ENCODE measurements at places on chromosomes 12 and 14. TPM values are rescaled to one million over a fixed set of nuclear protein-coding genes. Genes with fewer than 3 reads are reported as not detected.
A peak's percentile ranks its signal among the peaks of the same experiment; 100 is the strongest.

DNA sequence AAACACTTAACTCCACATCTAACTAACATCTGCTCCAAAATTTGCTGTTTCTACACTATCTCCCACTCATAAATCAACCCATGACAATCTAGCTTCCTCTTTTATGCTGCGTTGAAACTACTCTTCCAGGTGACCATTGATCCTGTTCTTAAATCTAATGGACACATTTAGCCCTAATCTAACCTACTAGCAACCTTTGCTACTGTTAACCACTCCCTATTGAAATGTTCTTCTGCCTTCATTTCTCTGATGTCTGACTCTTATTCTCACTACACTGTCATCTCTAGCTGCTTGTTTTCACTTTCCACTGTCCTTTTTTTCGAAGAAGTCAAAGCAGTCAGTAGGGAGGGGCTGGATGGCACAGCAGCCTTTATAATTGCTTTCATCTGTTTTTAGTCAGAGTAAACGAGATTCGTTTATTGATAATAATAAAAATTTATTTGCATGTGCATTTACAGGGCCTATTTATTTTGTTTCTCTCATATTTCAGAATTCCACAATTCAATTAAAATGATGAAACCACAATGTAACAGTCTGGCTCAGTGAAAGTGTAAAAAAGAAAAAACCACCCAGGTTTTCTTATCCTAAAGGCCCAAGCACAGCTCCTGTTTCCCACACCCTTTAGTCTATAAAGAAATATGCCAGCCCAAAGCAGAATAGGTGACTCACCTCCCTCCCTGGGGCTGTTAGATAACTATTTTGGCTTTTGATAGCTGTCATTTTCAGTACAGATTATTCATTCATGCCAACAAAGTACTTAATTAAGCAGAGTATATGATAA lies 44.9 kb downstream of the ATP2B1 start:
- H3K36me3 ChIP-seq = 0 out of 2 replicates have a peak, but pooled peaks cover 3% of the 10 kb centered on the region
- no peaks in the 10 kb centered on the region for H3K27me3 ChIP-seq
- no peak overlapping the region for H3K4me3 ChIP-seq
- peaks cover 18% of the 10 kb centered on the region for H3K4me1 ChIP-seq

GRCh38 chr14:79708426-79709388 lies 502.6 kb downstream of the DIO2 start:
- peak overlapping the region; percentile 60 for H3K27ac ChIP-seq
- H3K27me3 ChIP-seq = no peaks in the 10 kb centered on the region
- H3K4me3 ChIP-seq = no peak overlapping the region
- H3K36me3 ChIP-seq = no peaks in the 10 kb centered on the region

GRCh38 chr12:95146769-95147168 lies 70.5 kb downstream of the FGD6 start:
- H3K27me3 ChIP-seq = no peaks in the 10 kb centered on the region
- peaks cover 9% of the 10 kb centered on the region for H3K36me3 ChIP-seq
- no peaks in the 10 kb centered on the region for H3K4me1 ChIP-seq
- no peak for DNase-seq
- H3K4me3 ChIP-seq = no peak overlapping the region
- H3K27ac ChIP-seq = no peak overlapping the region

DNA sequence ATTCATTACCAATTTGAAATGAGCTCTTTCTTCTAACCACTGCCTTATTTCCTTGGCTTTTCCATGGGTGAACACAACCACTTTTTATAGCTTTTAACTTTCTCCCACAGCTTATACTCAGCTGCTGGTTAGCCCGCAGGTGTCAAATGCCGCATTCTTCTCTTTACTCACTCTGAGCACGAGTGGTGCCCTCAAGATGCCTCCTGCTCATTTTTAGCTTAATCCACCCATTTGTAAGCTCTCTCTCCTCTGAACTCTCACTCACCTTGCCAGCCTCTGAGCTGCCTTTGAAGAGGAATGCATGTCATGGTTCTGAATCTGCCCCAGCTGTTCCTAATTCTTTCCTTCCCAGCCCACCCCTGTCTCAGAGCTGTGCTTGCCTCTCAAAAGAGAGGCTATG lies 449.4 kb upstream of the PRICKLE1 start:
- H3K27me3 ChIP-seq = no peaks in the 10 kb centered on the region
- H3K4me1 ChIP-seq = no peaks in the 10 kb centered on the region
- no peak for DNase-seq
- no peak overlapping the region for H3K4me3 ChIP-seq
- no peak overlapping the region for H3K27ac ChIP-seq

Gene KNTC1
- 80.3 TPM for total RNA-seq

DNA sequence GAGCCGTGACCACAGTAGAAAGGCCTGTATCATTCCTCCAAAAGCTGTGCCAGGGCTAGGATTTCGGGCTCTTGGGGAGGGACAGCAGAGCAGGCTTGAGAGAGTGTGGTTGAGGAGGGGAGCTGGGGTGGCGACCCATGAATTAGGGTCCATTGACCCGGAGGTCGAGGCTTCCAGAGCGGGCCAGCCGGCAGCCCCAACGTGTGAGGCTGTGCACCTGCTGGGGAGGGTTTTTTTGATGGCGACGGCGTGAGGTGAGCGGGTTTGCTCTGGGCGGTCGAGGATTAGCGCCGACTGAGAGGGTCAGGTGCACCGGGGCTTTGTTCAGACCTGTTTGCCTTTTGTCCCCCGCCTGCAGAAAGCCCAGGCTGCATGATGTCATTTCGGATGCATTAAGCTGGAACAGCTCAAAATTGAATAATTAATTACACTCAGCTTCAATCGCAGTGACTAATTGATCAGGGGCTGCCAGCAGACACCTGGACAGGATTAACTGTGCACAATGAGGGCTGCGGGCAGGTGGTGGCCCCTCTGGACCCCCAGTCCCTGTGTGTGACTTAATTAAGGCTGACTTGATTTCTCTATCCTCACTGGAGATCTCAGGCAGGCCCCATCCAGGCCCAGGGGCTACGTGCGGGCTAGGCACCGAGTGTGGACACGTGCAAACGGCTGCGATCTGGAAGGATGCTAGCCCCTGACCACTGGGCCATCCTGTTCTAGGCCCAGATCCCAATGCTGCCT lies 42.1 kb upstream of the MEG3 start:
- no peaks in the 10 kb centered on the region for H3K27me3 ChIP-seq
- no peak for DNase-seq
- H3K27ac ChIP-seq = no peak overlapping the region
- H3K36me3 ChIP-seq = no peaks in the 10 kb centered on the region
- H3K4me1 ChIP-seq = no peaks in the 10 kb centered on the region
- no peak overlapping the region for H3K4me3 ChIP-seq

- H3K4me1 ChIP-seq = peaks cover 6% of the 10 kb centered on the region
- H3K27me3 ChIP-seq = no peaks in the 10 kb centered on the region
- no peaks in the 10 kb centered on the region for H3K36me3 ChIP-seq
- no peak for DNase-seq
Observed at GRCh38 chr12:21942377-21942703, 1.1 kb upstream of the ABCC9 start.

- H3K36me3 ChIP-seq = no peaks in the 10 kb centered on the region
- DNase-seq = no peak
- H3K4me3 ChIP-seq = no peak overlapping the region
Observed at GRCh38 chr12:106022568-106023012, 116.2 kb downstream of the NUAK1 start.

- H3K4me1 ChIP-seq = no peaks in the 10 kb centered on the region
- no peak overlapping the region for H3K4me3 ChIP-seq
- no peak for DNase-seq
- H3K27ac ChIP-seq = no peak overlapping the region
Observed at GRCh38 chr14:100140452-100141078, 18.9 kb downstream of the DEGS2 start.

- H3K27ac ChIP-seq = no peak overlapping the region
- H3K27me3 ChIP-seq = no peaks in the 10 kb centered on the region
- H3K36me3 ChIP-seq = no peaks in the 10 kb centered on the region
- no peak for DNase-seq
- H3K4me1 ChIP-seq = no peaks in the 10 kb centered on the region
Observed at GRCh38 chr14:29205658-29206057, 439.1 kb downstream of the FOXG1 start.

Gene GDF3
- not detected for total RNA-seq

Gene CLEC2D
- total RNA-seq = 3.3 TPM

Gene ANO2
- total RNA-seq = not detected

GRCh38 chr12:47686645-47687240 lies 19.1 kb downstream of the RPAP3 start:
- H3K4me1 ChIP-seq = no peaks in the 10 kb centered on the region
- DNase-seq = peak; percentile 55
- H3K27me3 ChIP-seq = no peaks in the 10 kb centered on the region
- H3K36me3 ChIP-seq = peaks cover 11% of the 10 kb centered on the region
- no peak overlapping the region for H3K4me3 ChIP-seq
- H3K27ac ChIP-seq = no peak overlapping the region

GRCh38 chr12:131362291-131363211 lies 348.3 kb upstream of the SFSWAP start:
- H3K4me3 ChIP-seq = no peak overlapping the region
- H3K27ac ChIP-seq = no peak overlapping the region
- H3K36me3 ChIP-seq = no peaks in the 10 kb centered on the region

DNA sequence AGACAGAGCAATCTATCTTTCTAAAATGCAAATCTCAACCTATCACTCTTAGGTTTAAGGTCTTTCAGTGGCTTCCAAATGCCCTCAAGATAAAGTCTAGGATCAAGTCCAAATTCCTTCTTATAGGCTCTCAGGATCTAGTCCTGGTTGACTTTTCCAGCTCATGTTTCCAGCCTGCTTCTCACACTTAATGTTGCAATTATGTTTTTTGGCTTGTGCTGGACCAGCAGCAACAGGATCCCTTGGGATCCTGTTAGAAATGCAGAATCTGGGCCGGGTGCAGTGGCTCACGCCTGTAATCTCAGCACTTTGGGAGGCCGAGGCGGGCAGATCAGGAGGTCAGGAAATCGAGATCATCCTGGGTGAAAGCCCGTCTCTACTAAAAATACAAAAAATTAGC lies 10.6 kb downstream of the GPR33 start:
- 0 out of 2 replicates have a peak, but pooled peaks cover 4% of the 10 kb centered on the region for H3K27me3 ChIP-seq
- DNase-seq = no peak
- no peaks in the 10 kb centered on the region for H3K36me3 ChIP-seq
- H3K27ac ChIP-seq = no peak overlapping the region
- H3K4me3 ChIP-seq = no peak overlapping the region

DNA sequence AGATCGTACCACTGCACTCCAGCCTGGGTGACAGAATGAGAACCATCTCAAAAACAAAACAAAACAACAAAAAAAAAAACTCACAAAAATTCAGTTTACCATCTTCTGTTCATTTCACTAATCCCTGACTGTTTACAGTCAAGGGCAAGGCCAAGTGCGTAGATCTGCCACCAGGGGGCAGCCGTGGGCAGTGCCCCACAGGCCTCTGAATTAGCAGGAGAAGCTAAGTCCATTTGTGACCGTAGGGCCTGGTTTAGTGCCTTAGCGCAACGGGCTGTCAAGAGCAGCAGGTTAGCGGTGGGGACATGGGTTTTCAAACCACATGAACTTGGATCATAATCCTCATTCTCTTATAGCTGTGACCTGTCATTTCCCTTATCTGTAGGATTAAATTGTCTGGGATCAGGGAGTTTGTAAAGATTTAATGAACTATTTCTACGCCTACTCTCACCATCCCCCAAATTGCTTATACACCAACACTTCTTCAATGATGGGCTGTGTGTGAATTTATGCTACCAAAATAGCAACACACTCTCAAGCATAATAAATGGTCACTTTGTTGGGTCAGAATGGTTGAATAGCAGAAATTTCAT lies 49.0 kb downstream of the KCTD10 start:
- no peaks in the 10 kb centered on the region for H3K36me3 ChIP-seq
- H3K4me1 ChIP-seq = peaks cover 4% of the 10 kb centered on the region
- H3K27ac ChIP-seq = no peak overlapping the region

DNA sequence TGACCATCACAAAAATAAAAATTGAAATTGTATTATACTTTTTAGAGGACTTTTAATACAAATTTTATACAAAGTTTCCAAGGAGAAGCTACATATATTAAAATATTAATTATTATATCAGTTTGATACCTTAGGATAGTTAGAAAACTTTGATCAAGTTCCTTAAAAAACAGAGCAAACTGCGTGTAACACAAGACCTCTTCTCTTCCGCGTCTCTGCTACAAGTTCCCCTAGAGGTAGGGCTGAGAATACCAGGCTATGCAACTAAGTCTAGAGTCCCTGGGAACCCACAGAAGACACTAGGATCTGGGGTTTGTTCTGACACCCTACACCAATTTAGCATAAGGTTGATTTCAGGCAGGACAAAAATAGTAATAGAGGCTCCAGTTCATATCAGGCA lies 319.0 kb downstream of the FOXG1 start:
- H3K4me3 ChIP-seq = no peak overlapping the region
- no peak overlapping the region for H3K27ac ChIP-seq
- H3K4me1 ChIP-seq = no peaks in the 10 kb centered on the region
- H3K36me3 ChIP-seq = no peaks in the 10 kb centered on the region
- H3K27me3 ChIP-seq = no peaks in the 10 kb centered on the region
